AML-193 (cell line): ENCODE measurements at places on chromosomes 3 and 15.

- no peak for DNase-seq
Measured at GRCh38 chr3:76310089-76310488, 524.7 kb upstream of the ZNF717 start.

- DNase-seq = no peak
Measured at GRCh38 chr3:22308871-22309270, 557.9 kb upstream of the ZNF385D start.

GRCh38 chr3:52697632-52697965 is 8.0 kb downstream of the GLT8D1 start:
- DNase-seq = no peak

GRCh38 chr15:57797568-57798267 is 91.2 kb downstream of the POLR2M start:
- DNase-seq = no peak

- no peak for DNase-seq
Measured at GRCh38 chr15:63013052-63013808, 29.3 kb upstream of the TPM1 start.

DNA sequence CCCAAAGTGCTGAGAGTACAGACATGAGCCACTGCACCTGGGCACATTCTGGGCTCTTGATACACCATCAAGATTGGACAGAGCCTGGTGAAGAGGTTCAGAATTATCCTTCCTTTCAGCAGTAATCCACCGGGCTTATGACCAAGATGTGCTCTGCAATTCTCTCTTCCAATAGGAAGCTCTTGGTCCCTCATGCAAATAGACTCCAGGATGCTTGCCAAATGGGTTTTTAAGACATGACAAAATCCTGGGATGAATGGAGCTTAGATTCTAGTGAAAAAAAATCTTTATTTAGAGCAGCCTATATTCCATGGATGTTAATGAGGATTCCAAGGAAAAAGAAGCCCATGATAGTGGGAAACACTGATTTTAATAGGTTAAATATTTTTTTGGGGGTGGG is 119.1 kb downstream of the SV2B start:
- no peak for DNase-seq

DNA sequence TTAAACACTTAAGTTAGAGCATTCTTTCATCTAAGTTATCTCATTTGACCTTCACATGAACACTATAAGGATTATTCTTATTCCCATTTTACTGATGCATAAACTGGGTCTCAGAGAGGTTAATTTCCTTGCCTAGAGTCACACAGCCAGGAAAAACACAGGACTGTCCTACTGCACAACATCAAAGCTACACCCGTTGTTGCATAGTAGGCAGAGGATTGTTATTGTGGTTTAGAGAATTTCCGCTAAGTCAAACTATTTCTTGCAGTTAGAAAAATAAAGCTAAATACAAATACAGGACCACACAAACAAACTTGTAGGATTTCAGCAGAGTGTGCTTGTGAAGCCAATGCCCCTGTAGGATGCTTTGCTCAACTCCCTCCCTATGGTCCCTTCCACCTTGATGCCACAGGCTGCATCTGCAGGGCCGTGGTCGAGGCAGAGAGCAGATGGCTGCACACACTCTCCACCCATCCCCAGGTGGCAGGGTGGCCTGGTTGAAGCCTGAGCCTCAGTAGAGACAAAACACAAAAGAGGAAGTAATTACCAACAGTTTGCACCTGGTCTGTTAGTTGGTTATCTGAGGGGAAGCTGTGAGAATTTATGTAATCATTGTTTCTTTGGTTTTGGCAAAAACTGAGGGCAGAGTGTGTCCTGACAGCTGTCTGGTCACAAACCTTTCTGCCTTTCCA is 41.1 kb upstream of the SKOR1 start:
- peak; percentile 60 for DNase-seq

DNA sequence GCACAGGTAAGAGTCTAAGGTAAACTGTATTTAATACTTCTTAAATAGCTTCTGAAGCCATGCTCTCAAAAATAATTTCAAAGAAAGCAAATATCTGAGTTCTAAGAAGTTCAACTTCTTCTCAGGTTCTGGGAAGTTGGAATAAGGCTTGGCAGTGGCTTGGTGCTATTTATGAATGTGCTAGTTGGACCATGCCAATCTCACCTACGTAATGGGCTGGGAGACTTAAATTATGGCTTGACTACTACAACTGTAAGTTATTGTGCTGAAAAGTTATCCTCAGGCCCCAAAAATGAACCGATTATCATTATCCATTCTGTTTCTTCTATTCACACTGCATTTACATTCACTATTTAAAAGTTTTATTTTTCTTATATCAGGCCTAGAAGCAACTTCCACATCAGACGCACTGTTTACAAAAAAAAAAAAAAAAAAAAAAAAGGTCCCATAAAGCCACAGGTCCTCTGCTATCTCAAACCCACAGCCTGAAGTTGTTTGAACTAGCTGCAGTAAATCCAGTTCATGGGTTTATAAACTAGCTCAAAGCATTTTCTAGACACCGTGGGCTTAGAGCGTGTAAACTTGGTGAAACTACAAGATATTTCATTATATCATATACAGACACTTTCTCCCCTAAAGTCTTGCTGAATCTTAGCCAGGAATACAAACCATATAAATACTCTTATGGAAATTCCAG is 3.4 kb downstream of the LRIG1 start:
- DNase-seq = no peak

- peak; percentile 59 for DNase-seq
Measured at GRCh38 chr3:53938645-53939044, 47.0 kb upstream of the SELENOK start.

GRCh38 chr3:171895900-171896299 is 52.8 kb downstream of the TMEM212 start:
- DNase-seq = no peak

DNA sequence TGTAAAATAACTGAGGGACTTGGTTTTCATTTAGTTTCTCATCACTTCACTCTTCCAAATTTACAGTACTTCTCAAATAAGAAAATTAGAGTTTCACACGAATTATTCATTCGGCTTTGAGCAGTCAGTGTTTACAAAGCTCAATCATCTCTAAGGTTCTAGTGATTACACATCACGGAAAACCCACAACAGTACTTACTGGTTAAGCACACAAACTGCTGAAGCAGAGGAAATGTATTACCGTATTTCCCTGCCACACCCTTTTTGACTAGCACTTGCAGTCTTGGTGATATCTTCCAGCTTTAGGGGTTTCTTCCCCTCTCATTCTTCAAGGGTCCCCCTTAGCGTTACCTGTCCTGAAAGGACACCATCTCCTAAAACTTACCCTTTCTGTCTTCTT is 164.8 kb upstream of the CDIN1 start:
- no peak for DNase-seq

DNA sequence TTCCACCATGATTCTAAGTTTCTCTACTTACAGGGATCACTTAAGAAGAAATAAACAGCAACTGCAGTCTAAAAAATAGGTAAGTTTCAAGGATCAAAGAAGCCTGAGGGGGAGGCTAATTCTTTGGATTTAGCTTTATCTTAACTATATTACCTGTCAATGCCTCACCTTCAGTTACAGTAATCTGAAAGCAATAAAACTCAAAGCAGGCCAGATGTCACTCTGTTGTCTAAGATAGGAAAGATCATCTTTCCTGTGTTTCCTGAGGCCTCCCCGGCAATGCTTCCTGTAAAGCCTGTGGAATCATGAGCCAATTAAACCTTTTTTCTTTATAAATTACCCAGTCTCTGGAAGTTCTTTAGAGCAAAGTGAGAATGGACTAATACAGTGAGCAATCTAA is 60.2 kb downstream of the NPTN start:
- no peak for DNase-seq

DNA sequence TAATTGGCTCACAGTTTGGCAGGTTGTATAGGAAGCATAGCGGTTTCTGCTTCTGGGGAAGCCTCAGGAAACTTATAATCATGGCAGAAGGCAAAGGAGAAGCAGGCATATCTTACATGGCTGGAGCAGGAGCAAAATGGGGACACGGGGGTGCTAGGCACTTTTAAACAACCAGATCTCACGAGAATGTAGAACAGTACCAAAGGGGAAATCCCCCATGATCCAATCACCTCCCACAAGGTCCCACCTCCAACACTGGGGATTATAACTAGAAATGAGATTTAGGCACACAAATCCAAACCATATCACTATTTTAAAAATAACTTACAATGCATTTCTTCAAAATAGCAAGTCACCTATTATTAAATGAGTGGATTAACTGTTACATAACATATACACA is 47.1 kb upstream of the ANKRD28 start:
- DNase-seq = no peak

DNA sequence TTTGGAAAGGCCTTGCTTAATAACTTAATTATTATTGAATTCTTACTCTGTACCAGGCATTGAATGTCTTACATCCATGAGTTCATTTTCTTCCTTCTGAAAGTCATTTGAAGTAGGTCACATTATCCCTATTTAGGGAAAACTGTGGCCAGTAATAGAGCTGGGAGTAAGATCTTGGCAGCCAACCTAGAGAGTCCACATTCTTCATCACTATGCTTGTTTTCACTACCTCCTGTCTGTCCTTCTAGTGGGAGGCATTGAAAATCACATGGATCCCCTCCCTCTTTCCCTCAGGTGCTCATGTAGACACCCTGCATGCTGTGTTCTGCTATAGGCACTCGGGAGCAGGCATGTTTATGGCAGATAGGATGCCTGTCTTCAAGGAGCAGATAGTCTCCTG is 154.9 kb downstream of the EBLN2 start:
- DNase-seq = no peak

DNA sequence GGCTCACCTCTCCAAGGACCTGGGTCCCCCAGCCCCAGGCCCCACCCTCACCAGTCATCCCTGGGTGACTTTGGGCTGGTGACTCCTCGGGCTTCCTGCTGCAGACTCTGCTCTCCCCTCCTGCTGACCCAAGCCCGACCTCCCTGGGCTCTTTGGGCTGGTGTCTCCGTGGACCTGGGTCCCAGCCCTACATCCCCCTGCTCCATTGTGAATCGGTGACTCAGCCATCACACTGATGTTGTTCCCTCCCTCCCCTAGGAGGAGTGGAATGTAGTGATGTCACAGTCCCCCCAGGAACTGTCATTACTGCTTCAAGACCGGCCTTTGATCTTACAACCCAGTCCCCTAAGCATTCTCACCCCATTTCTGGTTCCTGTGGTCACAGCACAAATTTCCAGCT is 83.7 kb downstream of the ADAMTS7 start:
- no peak for DNase-seq

GRCh38 chr3:189606774-189607173 is 24.4 kb upstream of the TP63 start:
- no peak for DNase-seq

GRCh38 chr3:148884261-148884660 is 19.2 kb downstream of the CPA3 start:
- DNase-seq = no peak

DNA sequence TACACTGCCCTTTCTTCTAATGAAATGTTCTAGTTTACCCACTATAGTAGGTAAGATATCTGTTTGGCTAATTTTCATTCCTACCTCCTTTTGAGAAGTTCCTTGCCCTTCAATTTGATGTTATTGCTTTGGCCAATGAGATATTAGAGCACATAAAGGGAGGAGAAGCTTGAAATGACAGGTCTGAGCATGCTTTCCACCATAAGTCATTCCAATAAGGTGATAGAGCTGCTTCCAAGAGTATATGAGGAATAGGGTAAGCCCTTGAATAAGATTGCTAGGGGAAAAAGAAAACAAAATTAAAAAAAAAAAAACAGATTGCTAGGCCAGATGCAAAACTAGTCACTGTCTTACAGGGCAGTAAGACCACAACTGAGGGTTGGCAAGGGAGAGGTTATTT is 78.9 kb upstream of the TRIM42 start:
- no peak for DNase-seq

DNA sequence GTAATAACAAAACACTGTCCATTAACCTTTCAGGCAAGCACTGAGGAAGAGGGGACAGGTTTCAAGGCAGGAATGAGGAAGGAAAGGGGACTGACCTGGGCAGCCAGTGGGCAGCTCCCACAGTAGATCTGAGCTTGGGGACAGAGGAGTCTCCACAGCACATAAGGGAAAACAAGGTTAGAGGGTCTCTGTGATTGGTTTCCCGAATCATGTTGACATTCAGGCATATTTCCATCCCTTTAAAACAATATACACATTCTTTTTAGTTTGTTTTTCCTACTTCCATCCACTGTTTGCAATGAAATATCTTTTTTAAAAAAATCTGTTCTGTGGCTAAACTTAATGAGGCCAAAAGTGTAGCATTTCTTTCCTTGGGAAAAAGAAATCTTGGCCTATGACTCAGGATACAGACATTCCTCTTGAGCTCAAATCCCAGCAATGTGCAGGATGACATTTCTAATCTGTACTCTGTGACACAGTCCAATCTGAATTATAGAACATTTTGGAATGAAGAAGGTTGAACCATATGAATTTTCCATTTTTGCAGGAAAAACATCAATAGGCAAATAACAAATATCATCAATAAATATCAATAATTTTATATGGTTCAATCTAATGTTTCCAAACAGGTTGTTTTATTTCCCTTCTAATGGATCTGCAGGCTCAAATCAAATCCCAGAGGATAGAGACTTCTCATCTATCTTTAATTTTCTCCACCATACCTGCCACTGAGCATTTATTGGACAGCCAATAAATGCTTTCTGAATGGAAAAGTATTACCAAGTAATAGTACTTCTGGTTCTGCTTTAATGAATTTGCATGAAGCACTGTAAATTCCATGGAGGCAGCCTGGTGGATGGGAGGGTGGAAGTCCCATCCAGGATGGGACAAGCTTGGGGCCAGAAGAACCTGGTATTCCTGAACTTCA is 54.1 kb downstream of the ITGB5 start:
- DNase-seq = no peak

DNA sequence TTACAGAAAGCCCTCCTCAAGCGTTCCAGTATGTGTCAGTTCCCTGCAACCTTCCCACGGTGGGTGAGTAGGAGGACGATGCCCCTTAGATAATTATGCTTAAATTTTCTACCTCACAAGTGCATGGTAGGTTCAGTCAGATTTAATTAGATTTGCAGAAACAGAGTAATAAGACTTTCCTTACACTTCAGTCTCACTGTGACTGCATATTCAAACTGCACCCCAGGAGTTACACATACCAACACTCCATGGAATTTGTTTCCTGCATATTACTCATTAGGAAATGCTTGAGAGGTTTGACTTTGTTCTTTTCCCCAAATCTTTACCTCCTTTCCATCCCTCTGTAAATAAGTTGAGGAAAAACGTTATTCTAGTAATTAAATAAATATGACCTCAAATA is 108.8 kb downstream of the ARRDC4 start:
- DNase-seq = no peak
